Activated naive CD4-positive, alpha-beta T cell treated with Interleukin-2 at 50 U/mL for 16 hours (primary cell): ENCODE measurements at places on chromosomes 2 and 18.

- DNase-seq: no peak
These were observed at the start of gene FAM237A for GRCh38 chr2:206642075-206643025. TSS of gene FAM237A (plus strand) at chr2:206642487. CDS start at chr2:206644237, 1,750 bp downstream.

- DNase-seq: no peak
These were observed 12.8 kb upstream of the HPCAL1 start for GRCh38 chr2:10289891-10290290.

DNA sequence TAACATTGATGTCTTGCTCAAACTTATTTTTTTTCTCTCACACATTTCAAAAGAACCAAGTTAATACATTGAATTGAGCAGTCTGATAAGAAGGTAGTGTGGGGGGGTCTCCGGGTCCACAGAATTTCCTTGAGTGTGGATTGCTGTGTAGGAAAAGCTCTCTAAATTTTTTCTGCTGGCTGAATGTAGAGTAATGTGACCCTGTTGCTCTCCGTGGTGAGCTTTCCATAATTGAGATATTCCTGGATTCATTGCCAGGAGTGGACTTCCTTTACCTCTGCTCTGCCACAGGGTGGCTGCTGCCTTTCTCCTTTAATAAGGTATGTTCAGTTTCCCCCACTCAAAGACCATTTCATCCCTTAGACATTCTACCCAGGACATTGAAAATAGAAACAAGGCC is 50.9 kb downstream of the PKP4 start:
- no peak for DNase-seq

DNA sequence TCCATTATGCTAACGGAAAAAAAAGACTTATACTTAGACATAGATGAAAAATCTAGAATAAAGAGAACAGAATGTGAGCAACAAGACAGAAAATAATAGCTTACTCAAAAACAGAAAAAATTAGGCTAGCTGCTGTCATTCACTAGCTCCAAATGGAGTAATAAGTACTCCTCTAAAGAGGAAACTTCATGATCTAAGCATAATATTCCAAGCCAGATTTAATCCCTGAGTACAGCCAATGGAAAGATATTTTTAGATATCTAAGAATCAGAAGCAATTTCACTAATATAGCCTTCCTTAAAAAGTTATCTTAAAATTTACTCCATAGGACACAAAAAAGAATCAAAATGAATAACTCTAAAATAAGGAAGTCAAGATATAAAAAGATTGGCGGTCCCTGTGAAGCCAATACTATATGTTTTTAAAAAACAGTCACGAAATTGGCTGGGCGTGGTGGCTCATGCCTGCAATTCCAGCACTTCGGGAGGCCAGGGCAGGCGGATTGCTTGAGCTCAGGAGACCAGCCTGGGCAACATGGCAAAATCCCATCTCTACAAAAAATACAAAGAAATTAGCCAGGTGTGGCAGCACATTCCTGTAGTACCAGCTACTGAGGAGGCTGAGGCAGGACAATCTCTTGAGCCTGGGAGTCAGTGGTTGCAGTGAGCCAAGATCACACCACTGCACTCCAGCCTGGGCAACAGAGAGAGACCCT is 123.2 kb upstream of the BCL2L11 start:
- no peak for DNase-seq

- no peak for DNase-seq
These were observed 15.0 kb upstream of the SERPINB3 start for GRCh38 chr18:63676526-63677323.

- DNase-seq: no peak
These were observed 10.9 kb downstream of the NBEAL1 start for GRCh38 chr2:203025592-203025991.

GRCh38 chr2:11757101-11757500 is 10.7 kb downstream of the LPIN1 start:
- no peak for DNase-seq

GRCh38 chr2:56587456-56587855 is 403.7 kb downstream of the CCDC85A start:
- DNase-seq: no peak

DNA sequence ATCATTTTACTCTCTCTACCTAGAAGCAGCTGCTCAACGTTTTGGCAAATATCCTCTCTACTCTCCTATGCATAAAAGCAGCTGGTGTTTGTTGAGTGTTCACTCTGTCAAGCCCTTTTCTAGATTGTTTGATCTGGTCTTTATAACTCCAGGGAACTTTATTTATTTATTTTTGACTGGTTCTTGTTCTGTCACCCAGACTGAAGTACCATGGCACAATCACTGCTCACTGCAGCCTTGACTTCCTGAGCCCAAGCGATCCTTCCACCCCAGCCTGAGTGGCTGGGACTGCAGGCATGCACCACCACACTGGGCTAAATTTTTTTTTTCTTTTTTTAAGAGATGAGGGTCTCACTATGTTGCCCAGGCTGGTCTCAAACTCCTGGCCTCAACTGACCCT is 12.7 kb downstream of the CATIP start:
- no peak for DNase-seq

DNA sequence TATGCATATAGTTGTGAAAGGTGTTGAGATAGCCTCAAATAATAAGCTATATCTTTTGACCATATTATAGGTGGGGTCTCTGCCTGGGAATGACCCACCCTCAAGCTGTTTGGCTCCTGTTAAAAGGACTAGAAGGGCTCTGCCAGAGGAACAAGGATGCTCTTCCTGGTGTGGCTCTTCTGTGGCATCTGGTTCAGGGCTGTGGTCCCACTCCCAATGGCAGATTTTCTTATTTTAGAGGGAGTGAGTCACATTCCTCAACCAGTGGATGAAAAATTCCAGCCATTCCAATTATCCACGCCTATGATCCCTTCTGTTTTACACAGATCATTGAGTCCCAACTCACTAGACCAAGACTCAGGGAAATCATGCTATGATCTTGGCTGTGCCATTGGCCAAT is 119.9 kb downstream of the PARD3B start:
- DNase-seq: no peak

DNA sequence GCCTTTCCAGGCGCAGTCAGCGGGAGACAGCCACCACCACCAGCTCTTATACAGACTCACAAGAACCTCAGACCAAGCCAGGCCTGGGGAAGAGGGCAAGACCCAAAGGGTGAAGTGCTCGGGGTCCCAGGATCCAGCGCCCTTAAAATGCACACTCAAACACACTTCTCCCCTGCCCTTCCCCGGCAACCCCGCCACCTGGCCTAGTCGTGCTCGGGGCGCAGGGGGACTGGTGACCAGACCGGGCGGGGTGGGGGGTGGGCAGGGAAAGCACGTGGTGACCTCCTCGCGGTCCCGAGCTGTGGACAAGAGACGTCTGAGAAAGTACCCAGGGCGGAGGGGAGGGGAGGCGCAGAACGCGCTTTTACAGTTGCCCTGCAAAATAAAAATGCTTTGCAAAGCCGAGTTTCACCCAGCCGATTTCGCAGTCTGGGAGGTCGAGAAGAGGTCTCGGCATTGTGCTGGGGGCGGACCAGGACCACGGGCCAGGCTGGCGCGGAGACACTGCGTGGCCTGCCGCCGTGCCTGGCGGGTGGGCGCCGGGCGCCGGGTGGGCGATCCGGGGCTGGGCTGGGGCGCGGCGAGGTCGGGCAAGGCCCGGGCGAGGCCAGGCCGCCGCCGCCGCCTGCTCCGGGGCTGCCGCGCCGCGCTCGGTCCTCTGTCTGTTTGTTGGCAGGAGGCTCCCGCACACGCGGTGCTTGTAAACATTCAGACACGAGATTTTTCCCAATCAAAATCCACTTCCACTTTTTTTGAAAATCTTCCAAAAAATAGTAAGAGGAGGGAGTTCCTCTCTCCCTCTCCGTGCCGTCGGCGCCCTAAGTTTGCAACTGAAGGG is 2.0 kb downstream of the BCL11A start:
- DNase-seq: peak; percentile 5

GRCh38 chr2:184357033-184357432 is 241.3 kb upstream of the ZNF804A start:
- DNase-seq: no peak

DNA sequence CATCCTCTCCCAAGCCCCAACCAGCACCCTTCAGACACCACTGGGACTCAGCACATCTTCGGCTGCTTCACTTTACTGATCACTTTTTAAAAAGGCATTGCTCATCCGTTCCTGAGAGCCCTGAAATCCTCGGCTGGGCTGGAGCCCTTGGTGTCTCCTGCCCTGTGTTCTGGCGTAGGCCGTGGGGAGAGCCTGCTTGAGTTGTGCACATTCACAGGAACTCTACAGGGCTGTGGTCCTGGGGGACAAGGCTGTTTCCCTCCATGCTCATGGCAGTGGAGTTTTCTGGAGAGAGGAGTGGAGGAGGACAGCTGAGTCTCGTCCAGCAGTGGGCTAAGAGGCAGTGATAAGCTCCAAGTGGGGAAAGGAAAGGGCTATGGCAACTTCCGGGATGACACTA is 15.9 kb downstream of the CENPA start:
- DNase-seq: no peak

DNA sequence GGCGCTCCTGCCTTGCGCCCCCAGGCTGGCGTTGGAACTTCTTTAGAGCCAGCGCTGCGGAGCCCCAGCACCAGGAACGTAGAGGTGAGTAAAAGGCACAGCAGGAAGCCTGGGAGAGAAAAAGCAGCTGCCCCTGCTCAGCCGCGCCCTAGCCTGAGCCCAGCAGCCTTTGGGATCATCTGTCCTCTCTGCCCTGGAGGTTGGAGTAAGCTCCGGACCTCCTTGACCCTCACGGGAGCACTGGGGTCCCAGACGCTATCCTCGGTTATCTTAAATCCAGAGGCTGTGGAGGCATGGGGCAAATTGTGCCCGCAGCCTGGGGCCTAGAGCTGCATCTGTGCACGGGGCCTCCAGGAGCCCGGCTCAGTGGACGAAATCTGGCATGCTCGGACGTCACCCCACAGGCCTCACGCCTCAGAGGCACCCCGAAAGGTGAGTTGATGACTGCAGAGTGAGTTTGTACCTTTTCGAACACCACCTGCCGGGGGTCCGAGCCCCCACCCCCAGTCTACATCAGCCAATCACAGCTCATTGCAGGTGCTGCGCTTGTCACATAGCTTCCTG is 1.6 kb upstream of the SLC66A2 start:
- DNase-seq: no peak
